ENCODE measurements at places on chromosomes 7 and 10.

DNA sequence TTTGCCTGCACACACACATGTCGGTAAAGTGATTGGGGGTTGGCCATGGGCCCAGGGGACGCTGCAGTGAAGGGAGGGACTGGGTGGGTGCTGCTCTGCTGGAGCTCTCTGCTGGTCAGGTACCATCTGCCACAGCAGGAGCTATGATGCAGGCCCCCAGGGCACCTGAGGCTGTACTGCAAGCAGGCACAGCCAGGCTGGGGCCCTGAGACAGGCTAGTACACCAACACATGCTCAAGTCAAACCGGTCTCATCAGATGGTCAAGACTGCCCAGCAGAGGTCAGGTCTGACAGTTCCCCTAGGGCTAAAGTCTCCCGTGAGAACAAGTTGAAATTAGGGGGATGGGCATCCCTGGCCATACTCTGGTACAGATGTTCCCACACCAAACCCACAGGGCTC is 118.3 kb upstream of the THSD7A start:
- no peak for DNase-seq

DNA sequence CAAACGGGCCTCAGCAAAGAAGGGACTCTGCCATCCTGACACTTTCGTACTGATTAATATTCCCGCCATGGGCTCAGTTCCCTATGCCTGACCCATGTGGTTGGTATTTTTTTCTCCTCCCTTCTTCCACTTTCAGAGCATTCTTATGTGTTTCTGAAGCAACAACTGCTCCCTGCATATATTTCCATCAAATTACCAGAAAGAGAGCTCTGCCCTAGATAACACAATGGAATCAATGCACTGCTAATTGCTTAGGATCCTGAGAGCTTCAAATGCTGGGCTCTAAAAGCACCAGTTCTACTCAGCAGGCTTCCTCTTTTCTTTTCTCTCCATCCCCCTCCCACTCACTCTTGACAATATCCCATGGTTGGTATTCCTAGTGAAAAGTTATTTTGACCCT is 5.3 kb downstream of the TECTB start:
- DNase-seq = no peak

- no peak for DNase-seq
Measured at GRCh38 chr10:81040940-81041339, 503.2 kb downstream of the SH2D4B start.

DNA sequence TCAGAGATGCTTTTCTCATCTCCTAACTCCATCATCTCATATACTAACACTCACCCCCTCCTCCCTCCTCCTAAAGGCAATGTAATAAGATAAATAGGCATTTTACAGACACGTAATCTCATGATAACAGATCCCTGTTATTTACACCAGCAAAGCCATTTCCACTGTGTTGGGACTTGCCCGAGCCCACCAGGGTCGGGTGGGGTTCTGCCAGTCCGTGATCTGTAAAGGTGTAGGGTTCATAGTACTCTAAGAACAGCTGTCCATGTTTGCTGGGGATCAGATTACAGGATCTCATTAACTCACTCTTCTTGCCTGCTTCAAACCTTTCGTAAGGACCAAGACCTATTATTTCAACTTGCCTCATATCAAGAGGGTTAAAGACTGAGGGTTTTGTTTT is 172.4 kb downstream of the FZD1 start:
- DNase-seq = no peak

- no peak for DNase-seq
Measured at GRCh38 chr7:35691827-35692307, 3.1 kb downstream of the HERPUD2 start.

All from activated CD8-positive, alpha-beta memory T cell treated with anti-CD3 and anti-CD28 coated beads for 4 hours (primary cell).